RWPE1 (cell line): ENCODE measurements at places on chromosomes 5 and 9.

DNA sequence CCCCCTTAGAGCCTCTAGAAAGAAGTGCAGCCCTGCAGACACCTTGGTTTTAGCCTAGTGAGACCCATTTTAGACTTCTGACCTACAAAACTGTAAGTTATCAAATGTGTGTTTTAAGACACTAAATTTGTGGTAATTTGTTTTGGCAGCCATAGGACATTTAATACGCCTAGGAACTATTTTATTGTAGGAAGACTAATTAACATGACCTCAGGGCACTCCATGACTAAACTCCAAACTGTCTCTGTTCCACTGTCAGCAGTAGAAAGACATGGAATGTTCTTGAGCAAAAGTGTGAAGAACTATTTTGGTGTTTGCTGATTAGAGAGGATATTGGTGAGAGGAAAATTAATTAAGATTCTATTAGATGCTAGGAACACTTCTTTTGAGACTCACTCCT, 4.1 kb upstream of the APC start:
- no peak for DNase-seq

DNA sequence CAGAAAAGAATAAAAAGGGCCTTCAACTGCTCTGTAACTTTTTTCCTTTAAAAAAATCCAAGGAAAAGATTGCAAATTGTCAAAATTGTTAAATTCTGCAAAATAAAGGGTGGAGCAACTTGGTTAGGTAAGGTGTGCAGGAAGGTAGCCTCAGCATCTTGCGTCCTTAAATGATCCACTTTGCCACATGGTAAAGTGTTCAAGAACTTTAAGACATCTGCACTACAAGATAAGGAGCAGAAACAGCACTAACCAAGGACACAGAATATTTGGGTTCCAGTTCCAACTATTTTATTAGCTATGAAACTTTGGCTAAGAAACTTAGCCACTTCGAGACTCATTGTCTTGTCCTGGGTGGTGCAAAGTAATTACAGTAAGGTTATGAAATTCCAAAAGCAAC, 53.7 kb downstream of the ANKRD55 start:
- DNase-seq: no peak

- no peak for DNase-seq
Observed at GRCh38 chr5:100889165-100889743, 13.8 kb downstream of the ST8SIA4 start.

DNA sequence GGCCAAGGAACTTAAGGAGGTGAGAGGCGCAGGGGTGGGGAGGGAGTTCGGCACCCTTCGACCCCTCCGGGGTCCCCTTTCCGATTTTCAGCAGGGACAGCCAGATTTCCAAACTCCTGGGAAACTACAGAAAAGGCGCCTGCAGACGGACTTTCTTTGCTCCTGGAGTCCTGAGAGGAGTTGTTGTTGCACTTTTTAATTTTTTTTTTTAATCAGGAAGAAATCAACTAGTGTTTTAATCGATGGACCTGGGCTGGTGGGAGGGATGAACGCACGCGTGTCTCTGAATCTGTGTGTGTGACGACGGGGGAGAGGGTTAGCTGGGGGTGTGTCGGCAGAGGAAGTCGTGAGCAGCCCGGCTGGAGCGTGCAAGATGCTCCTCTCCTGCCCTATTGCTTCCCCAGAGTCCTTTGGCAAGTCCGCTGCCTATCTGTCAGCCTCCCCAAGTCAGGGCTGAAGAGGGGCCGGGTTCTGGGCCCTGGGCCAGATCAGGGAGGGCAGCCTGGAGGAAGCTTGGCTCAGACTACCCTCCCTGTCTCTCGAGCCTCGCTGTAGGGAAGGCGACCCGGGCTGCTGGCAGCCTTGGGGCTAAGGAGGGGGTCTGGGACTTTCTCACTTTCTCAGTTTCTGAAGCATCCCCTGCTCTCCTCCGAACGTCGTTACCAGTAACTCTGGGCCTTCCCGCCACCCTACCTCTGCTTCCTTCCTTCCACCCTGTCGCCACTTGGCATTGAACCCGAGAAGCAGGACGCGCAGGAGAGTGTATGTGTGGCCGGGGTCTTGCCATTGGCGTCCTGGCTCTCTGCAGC, 731 bp downstream of the PRR16 start:
- DNase-seq: peak; percentile 27

- peak; percentile 85 for DNase-seq
Observed at GRCh38 chr5:168086104-168086610, 205.3 kb upstream of the WWC1 start.

DNA sequence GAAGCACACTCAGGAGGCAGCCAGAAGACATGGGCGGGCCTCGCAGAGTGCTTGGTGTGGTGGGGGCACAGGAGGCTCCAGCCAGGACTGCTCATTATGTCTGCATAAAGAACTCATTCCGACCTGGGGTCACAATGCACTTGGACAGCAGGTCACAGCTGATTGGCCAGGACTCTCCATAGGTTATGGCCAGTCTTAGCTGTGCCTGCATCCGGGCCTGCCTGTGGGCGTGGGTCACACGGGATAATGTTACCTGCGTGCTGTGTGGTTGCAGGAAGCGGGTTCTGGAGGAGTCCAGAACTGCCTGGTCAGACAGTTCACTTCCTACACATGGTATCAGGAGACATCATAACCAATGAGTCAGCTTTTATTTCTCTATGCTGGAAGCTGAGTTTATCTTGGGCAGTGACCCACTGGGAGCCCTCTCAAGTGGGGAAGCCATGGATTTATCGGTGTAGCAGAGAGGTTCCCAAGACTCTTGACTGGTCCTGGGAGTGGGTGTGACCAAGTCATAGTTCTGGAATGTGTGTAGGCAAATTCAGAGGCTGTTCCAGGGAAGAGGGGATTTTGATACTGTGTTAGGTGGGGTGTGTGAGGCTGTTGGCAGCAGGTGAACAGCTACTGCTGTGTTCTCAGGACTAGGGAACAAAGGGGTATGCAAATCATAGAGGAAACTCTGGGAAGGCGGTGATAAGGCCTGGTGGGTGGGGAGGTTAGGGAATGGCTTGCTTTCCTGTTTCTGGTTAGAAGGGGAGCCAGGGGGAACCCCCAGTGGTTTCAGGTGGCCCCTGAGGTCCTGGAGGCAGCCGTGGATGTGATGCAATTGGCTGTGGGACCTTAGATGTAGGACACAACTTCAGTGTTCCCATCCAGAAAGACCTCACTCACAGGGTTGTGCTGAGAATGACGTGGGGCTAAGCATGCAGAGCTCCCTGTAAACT, 51.3 kb downstream of the ARHGEF37 start:
- peak; percentile 84 for DNase-seq

DNA sequence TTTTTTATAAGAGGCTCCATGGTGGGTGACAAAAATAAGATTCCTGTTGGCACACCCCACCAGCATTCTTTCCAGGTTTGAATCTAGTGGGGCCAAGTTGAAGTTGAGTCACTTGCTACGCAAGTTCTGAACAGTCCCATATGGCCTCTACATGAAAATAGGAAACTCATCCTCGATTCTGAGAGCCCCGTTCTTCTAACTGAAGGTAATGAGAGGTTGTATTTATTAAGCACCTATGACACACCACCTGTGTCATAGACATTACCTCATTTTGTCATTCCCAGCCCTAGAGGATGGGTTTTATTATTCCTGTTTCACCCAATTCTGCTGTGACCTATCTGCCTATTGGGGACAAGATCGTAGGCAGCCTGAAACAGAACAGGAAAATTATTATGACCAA, 131.7 kb downstream of the ACTL7B start:
- DNase-seq: no peak

- DNase-seq: no peak
Observed at GRCh38 chr9:105067895-105068580, 140.1 kb upstream of the ABCA1 start.

DNA sequence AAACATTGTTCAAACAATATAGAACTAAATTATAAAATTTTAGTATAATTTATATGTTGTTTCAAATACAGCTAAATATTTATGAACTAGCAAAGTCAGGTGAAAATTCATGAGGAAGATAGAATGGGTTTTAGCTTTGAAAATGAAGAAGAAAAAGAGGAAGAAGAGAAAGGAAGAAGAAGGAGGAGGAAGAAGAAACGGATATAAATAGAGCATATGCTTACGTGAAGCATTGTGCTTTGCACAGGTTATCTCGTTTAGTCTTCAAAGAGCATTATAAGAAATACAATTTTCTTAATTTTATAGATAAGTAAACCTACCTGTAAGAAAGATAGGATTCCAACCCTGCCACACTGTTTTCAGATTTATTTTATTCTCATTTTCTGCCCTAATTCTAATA, 620.6 kb upstream of the DAB2 start:
- DNase-seq: no peak

DNA sequence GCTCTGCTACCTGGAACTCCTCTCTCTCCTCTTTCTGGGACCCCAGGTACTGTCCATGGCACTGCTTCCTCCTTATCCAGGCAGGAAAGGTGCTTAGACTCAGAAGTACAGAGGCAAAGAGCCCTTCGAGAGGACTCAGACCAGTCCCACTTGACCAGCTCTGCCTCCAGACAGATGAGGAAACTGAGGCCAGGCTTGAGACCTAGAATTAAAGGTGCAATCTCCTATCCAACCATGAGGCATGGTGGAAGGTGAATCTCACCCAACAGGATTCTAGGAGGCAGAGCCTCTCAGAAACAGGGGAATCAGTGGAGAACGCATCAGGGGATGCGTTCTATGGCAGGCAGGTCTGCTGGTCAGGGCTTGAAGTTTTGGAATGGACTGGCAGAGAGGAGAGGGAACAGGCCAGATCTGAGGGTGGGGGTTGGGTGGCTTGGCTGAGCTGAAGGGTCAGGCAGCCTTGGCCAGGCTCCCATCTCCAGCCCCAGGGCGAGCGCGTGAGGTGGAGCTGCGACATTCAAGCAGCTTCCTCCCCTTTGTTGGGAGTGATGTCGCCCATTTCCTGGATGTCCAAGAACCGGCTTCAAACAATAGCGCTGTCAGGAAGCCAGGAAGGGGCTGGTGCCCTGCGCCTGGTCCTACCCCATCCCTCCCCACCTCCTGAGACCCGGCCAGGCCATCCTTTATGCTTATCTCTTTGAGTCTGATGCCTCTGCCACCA, 26.2 kb downstream of the NDUFA8 start:
- DNase-seq: no peak

- DNase-seq: no peak
Observed at GRCh38 chr9:95115104-95115503, 202.4 kb downstream of the FANCC start.

DNA sequence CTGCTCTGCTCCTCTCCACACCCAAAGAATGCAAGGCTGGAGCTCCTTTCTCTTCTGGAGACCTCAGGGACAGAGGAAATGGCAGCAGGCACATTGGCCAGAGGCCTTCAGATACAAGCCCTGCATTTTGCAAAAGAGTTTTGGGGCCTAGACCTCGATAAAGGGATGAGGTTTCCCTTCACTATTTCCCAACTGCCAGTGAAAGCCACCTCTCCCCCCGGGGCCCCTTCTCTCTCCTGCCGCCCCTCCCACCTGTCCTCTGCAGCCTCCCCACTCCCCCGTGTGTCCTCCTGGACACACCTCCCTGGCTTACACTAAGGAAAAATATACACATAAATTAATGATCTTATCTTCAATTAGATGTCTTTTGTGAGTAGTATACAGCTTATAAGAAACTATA, 21.3 kb upstream of the LMNB1 start:
- no peak for DNase-seq

GRCh38 chr5:2797981-2798380, 46.5 kb upstream of the IRX2 start:
- peak; percentile 73 for DNase-seq

- DNase-seq: no peak
Observed at GRCh38 chr5:118193194-118193905, 795.0 kb downstream of the DTWD2 start.

DNA sequence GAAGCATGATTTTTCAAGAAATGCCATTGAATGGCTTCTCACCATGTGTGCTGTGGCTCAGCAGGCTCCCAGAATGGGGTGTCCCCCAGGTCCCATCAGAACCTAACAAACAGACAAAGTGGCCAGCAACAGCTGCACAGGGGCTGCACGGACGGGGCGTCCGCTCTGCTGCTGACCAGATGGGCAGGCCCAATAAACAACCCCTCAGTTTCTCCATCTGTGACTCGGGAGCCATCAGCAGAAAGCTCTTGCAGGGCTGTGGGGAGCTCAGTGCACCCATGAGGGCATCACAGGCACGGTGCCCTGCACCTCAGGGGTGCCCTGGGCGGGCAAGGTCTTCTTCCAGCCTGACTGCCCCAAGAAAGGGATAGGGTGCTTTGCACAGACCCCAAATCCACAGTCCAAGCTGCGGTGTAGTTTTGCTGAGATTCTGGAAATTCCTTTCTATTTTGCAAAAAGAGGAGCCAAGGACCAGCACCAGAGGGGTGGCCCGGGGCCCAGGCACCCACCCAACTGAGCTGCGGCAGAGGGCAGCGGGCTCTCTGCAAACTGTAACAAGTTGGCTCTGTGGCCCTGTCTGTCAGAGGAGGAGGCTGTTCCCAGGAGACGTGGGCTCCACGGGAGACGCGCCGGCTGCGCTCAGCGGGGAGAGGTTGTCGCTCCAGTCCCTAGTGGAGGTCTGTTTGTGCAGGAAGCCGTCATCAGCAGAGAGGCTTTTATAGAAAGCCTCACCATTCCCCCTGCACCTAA, 138.7 kb upstream of the PPP1R26 start:
- DNase-seq: no peak

GRCh38 chr9:127053057-127053821, 69.2 kb downstream of the ANGPTL2 start:
- no peak for DNase-seq
